ENCODE measurements at places on chromosomes 3 and 15.

DNA sequence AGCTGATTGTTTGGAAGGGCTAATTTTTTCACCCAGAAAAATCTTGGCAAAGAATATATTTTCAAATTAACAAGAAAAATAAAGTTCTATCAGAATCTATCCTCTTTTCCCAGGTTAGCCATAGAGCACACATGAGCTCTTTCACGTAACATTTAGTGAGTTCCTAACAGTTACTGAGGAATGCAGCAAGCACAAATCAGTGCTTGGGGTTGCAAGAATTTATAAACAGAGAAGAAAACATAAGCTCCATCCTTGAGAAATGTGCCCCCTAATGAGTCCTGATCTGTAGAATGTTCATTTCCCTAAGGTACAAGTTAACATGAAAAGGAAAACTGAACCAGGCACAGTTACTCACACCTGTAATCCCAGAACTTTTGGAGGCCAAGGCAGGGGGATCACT, 13.9 kb downstream of the EOGT start:
- no peak for DNase-seq

GRCh38 chr3:186536883-186537844, 7.0 kb downstream of the CRYGS start:
- DNase-seq, result no peak

DNA sequence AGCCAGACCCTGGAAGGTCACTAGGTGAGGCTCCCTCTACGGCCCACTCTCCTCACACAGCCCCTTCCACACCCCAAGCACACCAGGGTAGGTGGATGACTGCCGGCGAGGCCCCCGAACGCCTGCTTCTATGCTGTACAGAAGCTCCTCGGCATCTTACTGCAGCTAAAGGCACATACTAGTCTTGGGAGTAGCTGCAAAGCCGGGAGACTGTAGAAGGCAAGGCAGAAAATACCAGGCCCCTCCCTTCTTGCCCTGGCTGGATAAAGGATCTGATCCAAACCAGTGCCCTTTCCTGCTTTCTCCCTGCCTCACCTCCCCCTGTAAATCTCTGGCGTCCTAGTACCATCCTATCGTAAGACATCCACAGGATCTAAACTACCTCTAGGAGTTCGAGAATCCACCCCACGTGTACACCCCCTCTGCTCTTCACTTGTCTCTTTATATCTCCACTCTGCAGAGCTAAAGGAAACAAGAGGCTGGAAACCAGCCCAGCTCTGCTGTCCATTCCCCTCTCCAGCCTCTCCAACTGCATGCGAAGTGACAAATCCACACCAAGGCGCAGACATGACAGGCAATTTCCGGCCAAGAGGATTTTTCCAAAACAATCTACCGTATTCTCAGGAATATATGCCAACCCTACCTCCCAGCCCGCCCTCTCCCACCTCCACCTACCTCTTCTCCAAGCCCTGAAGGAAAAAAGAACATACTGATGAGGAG, 11.8 kb downstream of the TNK2 start:
- DNase-seq, result no peak

GRCh38 chr15:42804739-42805138, 67.8 kb upstream of the CDAN1 start:
- DNase-seq, result no peak

GRCh38 chr3:10992017-10992942, at the start of gene SLC6A1:
Gene SLC6A1 (plus strand): TSS chr3:10992748. CDS start chr3:11017212, 24,464 bp downstream.
- no peak for DNase-seq

GRCh38 chr3:120903221-120903620, 4.8 kb upstream of the STXBP5L start:
- no peak for DNase-seq

DNA sequence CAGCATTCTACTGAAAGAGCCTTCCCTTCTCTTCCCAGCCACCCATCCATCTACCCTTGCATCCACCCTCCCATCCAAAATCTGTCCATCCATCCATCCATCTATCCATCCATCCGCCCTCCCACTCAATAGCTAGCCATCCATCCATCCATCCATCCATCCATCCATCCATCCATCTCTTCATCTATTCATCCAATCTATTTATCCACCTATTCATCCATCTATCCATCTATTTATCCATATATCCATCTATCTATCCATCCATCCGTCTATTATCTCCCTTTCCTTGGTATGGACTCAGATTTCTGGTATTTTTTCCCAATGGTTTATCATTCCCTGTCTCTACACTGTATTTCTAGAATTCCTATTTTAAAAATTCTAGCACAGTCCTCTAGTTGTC, 46.1 kb upstream of the PPARG start:
- no peak for DNase-seq

GRCh38 chr3:4432259-4432658, 34.8 kb downstream of the SUMF1 start:
- DNase-seq, result no peak

DNA sequence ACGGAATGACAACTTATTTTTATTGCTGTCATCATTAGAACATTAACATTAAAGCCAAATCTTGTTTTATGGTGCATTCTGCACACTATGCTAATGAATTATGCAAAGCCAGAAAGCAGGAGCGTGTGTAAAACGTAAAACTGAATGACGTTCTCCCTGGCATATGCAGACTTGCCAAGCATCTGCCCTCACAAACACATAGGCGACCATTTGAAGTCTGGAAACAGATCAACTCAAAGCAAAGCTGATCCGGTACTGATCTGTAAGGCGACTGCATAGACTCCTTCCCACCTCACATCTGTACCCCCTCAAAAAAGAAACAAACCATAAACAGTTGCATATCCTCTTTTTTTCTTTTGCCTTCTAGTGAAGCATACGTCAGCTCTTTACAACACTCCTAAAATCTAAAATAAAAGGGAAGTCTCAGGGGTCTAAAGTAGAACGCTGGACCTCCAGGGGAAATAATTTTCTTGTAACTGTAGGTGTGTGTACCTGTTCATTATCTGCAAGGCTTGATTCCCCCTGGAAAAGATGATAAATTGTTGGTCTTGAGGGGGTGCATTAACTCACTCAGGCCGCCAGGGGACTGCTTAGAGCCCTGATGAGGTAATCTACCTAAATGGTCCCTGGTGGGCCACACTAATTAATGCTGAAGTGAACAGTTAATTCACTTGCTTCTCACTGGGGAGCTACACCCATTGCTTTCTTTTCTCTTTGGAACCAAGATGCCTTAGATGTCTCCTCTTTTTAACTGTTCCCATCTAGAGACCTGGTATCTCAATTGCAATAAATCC, 231.4 kb downstream of the CDIN1 start:
- DNase-seq, result no peak

GRCh38 chr15:90211440-90212143, 10.5 kb downstream of the SEMA4B start:
- no peak for DNase-seq

DNA sequence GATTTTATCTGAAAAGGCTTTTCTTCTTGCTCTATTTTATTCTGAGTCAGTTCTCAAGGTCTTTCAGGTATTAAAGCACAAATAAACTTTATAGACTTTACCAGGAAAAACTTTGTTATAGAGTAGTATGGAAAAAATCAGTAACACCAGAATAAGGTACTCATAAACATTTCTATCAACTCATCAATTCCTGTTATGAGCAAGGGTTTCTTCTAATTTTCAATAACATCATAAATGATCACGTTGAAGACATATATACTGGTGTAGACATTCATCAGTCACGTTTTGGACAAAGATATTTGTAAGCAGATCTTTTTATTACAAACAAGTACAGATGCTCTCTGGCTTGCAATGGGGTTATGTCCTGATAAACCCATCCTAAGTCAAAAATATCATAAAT, 9.6 kb upstream of the HDC start:
- DNase-seq, result no peak

- DNase-seq, result no peak
Measured at GRCh38 chr3:150703299-150703755, 393 bp downstream of the ERICH6 start.

- DNase-seq, result no peak
Measured at GRCh38 chr3:57810471-57811137, 54.5 kb downstream of the SLMAP start.

Data from left forelimb (tissue), 1 donor.